ENCODE measurements at places on chromosomes 2 and 18. TPM values are rescaled to one million over a fixed set of nuclear protein-coding genes. Genes with fewer than 3 reads are reported as not detected.

GRCh38 chr2:216425008-216425787 lies 12.9 kb downstream of the SMARCAL1 start:
- H3K36me3 ChIP-seq: peaks cover 74% of the 10 kb centered on the region
- no peaks in the 10 kb centered on the region for H3K27me3 ChIP-seq
- peaks cover 3% of the 10 kb centered on the region for H3K4me1 ChIP-seq
- H3K4me3 ChIP-seq: no peak overlapping the region

- no peak for DNase-seq
- H3K27ac ChIP-seq: no peak overlapping the region
- H3K4me1 ChIP-seq: no peaks in the 10 kb centered on the region
- H3K36me3 ChIP-seq: no peaks in the 10 kb centered on the region
- H3K4me3 ChIP-seq: no peak overlapping the region
These were observed 234.4 kb downstream of the LPIN1 start for GRCh38 chr2:11980809-11981208.

GRCh38 chr2:111122631-111123421 lies 2.1 kb downstream of the BCL2L11 start:
- peak overlapping the region; percentile 79 for H3K4me3 ChIP-seq
- peak; percentile 92 for DNase-seq
- peak overlapping the region; percentile 89 for H3K27ac ChIP-seq
- peaks cover 80% of the 10 kb centered on the region for H3K4me1 ChIP-seq
- peaks cover 40% of the 10 kb centered on the region for H3K36me3 ChIP-seq

The GLI2 gene
- total RNA-seq: 1.7 TPM

The UBE2F gene
- total RNA-seq: 48.9 TPM

DNA sequence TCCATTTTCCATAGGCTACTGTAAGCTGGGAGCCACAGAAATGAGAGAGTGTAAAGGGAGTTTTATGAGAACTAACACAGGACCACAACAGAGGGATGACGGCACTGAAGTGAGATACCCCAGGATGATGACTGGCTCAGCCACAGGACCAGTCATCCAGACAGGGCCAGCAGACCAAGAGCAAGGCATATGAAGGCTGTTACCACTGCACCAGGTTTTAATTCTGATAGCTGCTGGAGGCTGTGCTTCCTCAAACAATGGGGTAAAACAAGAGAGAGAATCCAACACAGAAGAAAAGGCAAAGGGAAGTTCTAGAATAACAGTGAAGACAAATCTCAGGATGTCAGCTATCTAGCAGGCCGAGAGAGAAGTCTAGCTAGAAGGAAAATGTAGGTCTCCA lies 94.9 kb downstream of the BCL2 start:
- peaks cover 29% of the 10 kb centered on the region for H3K4me1 ChIP-seq
- no peak overlapping the region for H3K4me3 ChIP-seq
- H3K27ac ChIP-seq: peak overlapping the region; percentile 77
- H3K27me3 ChIP-seq: no peaks in the 10 kb centered on the region

DNA sequence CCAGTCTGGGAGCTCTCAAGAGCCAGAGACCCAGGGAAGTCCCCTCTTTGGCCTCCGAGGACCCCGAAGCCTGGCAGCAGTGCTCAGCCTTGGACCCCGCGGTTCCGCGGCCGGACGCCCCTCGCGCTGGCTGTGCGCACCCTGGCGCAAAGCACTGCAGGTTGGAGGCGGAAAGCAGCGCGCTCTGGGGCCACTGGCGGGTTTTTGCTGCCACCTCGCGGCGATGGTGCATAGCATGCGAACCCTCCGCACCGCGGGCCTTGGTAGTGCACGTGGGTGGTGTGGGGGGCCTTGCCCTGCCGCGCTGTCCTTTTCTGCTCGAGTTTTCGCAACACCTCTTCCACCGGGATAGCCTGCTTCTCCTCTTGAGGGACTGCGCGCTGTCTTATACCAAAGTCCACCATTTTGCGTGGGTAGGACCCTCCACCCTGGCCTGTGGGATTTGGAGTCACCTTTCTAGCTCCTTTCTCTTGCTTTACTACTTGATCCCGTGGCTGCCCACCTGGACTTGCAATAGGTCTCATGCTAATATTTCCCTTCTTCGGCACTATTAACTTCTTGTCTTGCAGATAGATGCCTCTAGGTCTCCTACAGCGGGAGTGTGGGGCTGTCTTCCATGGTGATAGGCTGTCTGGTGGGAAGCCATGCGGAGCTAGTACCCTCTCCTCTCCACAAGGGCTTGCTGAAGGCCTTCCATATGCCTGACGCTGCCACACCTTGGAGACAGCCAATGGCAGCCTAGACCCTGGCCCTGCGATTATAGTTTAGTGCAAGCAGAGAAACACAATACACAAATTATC lies 14.3 kb downstream of the SIX3 start:
- no peak overlapping the region for H3K4me3 ChIP-seq
- H3K27me3 ChIP-seq: peaks cover 95% of the 10 kb centered on the region
- peaks cover 26% of the 10 kb centered on the region for H3K4me1 ChIP-seq
- DNase-seq: peak; percentile 94

Data from spleen (tissue), 13 donors.